Stimulated activated CD4-positive, alpha-beta T cell treated with anti-CD3 and anti-CD28 coated beads, TNF-alpha, amount 100 ng/mL, for 4 hours (primary cell): ENCODE measurements at places on chromosomes 7 and 10.

DNA sequence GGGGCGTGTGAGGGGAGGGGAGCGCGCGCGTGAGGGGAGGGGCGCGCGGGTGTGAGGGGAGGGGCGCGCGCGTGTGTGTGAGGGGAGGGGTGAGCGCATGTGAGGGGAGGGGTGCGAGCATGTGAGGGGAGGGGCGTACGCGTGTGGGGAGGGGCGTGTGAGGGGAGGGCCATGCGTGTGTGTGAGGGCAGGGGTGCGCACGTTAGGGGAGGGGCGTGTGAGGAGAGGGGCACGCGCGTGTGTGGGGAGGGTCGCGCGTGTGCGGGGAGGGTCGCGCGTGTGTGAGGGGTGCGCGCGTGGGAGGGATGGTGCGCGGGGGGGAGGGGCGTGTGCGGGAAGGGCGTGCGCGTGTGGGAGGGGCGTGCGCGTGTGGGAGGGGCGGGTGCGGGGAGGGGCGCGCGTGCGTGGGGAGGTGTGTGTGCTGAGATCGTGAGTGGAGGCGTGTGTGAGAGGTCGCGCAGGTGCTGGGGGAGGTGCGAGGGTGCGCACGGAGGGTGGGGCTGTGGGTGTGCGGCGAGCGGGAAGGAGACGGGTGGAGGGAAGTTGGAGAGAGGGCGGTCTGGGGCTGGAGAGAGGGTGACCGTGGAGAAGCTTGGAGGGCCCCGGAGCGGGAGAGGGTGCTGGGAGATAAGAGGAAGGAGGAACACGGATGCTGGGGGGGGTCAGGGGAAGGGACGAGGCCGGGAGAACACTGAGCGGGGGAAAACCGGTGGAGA, 19.7 kb downstream of the MXI1 start:
- peak; percentile 77 for DNase-seq

DNA sequence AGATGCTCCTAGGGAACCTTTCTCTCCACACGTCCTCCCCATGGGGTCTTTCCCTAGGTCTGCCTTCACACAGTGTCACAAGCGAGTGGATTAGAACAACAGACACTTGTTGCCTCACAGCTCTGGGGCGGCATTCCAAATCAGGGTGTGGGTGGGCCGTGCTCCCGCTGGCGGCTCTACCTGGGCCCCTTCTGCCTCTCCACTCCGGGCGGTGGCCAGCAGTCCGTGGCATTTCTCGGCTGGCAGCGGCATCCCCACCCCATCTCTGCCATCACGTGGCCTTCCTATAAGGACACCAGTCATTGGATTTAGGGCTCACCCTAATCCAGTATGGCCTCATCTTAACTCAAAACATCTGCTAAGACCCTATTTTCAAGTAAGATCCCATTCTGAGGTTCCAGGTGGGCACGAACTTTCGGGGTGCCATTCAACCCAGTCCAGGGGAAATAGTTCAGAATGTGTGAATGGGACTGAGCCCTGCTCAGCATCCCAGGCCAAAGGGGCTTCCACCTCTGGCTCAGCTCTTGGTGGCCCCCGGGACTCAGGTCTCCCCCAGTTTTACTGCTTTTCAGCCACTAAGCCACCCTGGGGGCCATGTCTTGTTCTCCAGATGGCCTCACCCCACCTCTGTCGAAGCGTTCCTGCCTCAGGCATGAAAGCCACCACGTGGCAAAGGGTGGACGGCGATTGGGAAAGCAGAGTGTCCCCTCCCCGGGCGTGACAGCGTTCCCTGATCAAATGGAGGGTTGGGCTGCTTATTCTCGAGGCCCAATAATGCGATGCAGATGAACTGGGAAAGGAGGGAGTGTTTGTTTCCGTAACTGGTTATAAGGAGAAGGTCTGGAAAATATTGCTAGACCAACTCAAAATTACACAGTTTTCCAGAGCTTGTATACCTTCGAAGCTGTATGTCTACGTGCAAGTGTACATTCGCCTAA, 350.0 kb downstream of the GLRX3 start:
- DNase-seq, result no peak

DNA sequence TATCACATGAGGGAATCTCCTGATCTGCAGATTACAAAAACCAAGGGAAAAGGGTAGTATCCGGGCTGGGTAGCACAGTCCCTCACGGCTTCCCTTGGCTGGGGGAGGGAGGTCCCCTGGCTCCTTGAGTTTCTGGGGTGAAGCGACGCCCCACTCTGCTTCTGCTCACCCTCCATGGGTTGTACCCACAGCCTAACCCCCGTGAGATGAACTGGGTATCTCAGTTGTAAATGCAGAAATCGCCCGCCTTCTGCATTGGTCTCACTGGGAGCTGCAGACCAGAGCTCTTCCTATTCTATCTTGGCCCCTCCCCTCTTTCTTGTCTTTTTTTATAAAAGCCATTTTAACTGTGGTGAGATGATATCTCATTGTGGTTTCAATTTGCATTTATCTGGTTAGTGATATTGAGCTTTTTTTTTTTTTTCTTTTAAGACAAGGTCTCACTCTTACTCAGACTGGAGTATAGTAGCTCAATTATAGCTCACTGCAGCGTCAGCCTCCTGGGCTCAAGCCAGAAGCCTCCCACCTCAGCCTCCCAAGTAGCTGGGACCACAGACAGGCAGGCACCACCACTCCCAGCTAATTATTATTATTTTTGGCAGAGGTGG, 87.8 kb downstream of the ABCC2 start:
- DNase-seq, result peak; percentile 19

DNA sequence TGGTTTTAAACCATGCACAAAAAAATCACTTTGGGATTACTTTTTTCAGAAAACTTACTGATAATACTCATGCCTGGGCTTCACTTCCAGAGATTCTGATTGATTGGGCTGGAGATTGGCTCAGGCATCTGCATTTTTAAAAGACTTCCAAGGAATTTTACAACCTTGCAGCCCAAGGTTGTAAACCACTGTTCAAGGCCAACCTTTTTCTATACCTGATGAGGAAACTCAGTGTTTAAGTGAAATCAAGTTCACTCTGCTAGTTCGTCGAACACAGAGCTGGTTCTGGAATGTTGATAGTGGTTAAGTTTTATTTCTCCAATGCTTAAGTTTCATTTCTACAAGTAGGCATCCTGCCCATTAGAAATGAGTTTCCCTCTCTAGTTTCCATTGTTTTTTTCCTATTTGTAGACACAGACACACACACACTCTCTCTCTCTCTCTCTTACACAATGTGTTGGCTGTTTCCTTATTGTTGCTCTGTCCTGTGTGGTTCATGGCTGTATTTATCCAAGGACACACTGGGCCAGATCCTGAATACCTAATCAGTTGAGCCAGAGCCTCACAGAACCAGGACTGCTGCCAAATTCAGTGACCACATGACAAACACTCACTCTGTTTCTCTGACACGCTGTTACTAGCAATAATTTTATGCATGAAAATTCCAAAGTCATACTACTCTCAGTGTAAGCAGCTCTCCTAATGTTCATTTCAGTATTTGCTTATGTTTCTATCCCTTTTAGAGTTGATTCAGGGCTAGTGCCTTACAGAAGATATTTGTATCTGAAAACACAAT, 3.7 kb upstream of the IFIT1B start:
- no peak for DNase-seq

DNA sequence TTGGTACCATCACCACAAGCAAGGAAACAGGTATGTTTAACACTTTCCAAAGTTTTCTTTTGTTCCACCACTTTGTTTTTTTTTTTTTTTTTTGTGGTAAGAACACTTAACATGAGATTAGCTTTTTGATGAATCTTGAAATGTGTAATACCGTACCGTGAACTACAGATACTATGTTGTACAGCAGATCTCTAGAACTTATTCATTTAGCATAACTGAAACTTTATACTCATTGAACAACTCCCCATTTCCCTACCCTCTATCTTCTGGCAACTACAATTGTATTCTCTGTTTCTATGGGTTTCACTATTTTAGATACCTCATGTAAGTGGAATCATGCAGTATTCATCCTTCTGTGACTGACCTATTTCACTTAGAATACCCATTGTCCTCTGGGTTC, 162.7 kb upstream of the ITGB1 start:
- DNase-seq, result no peak

- DNase-seq, result peak; percentile 3
These were observed 49.0 kb upstream of the NRBF2 start for GRCh38 chr10:63083904-63084689.

GRCh38 chr10:36534471-36535002, 590.9 kb upstream of the ANKRD30A start:
- no peak for DNase-seq

GRCh38 chr7:54898659-54899340, 120.0 kb upstream of the EGFR start:
- no peak for DNase-seq

DNA sequence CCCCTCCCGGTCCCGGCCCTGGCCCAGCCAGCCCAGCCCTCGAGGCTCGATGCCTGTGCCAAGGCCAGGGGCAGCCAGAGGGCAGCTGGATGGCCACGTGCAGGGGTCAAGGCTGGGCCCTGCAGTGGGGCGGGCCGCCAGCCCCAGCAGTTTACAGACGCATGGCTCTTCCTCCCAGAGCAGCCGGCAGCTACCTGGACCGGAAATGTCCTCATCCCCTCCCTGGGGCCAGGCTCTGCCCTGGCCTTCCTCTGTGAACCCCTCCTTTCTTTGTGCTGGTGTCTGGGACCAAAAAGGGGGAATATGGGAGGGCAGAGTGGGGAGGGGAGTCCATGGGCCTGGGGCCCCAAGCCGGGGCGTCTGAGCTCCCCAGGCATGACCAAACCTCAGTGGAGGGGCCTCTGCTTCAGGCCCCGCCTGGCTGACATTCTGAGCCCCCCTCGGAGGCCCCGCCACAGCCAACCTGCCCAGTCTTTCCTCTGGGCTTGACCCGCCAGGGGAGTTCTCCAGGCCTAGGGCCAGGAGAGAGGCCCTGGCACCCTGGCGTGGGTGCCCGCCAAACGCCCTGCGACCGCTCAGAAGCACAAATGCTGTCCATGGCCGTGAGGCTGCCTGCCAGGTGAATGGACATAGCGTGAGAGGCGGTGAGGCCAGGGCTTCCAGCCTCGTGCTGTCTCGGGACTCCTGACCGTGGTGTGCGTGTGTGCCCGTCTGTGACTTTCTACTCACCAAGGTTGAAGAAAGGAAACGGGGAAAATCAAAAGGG, 24.7 kb upstream of the AMZ1 start:
- no peak for DNase-seq

DNA sequence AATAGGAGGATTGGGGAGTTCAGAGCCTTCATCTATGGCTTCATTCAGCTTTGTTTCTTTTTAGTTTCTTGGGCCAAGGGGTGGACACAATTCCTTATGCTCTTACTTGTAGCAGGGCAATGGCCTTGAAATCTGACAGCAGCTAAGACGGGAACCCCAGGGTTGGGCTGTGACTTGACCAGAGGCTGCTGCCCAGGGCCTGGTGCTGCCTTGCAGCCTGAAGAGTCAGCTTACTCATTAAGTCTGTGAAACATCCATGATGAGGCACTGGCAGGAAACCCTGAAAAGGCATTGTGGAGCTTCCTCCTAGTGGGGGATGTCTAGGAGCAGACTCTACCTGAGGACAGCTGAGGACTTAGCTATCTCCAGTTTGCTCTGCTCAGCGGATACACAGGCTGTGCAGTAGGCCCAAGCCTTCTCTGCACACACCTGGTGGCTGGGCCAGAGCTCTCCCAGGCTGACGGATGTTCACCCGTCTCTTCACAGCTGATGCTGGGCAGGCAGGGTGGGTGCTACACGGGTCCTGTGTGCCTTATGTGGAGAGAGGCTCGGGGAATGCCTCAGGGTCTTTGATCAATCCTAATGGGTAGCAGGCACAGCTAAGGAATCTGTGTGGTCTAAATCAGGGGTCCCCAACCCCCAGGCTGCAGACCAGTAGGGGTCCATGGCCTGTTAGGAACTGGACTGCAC, 17.8 kb downstream of the CXCL12 start:
- no peak for DNase-seq

- DNase-seq, result no peak
These were observed 437.4 kb upstream of the GALNT17 start for GRCh38 chr7:70694434-70694970.

DNA sequence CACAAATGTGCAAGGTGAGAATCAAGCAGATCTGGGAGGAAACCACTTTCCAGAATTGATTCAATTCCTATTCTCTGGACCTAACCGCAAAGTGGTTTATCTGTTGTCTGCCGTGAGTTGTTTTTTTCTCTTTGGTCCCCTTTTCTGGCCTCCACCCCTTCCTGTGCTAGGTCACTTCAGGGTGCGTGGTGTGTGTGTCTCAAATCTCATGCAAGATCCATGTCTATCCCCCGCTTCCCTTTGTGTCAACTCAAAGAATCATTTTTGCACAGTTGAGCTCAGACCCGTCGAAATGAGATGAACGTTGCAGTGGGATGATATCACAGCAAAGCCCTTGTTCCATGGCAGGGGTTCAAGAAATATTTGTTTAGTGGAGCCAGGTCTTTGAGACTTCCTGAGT, 184.5 kb downstream of the GATA3 start:
- DNase-seq, result no peak

DNA sequence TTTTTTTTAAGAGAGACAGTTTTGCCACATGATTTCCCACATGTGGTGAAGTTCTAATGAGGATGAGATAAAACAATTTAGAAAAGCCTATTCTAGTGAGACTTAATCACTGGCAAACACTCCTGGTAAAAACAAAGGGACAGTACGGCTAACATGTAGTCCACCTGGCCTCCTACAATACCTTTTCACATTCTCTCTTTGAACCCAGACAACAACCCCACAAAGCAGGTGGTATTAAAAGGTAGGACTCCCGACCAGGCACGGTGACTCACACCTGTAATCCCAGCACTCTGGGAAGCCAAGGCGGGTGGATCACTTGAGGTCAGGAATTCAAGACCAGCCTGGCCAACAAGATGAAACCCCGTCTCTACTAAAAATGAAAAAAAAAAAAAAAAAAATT, 12.4 kb downstream of the PARD3 start:
- DNase-seq, result no peak

- no peak for DNase-seq
These were observed 183.7 kb upstream of the KLF14 start for GRCh38 chr7:130917669-130918128.

DNA sequence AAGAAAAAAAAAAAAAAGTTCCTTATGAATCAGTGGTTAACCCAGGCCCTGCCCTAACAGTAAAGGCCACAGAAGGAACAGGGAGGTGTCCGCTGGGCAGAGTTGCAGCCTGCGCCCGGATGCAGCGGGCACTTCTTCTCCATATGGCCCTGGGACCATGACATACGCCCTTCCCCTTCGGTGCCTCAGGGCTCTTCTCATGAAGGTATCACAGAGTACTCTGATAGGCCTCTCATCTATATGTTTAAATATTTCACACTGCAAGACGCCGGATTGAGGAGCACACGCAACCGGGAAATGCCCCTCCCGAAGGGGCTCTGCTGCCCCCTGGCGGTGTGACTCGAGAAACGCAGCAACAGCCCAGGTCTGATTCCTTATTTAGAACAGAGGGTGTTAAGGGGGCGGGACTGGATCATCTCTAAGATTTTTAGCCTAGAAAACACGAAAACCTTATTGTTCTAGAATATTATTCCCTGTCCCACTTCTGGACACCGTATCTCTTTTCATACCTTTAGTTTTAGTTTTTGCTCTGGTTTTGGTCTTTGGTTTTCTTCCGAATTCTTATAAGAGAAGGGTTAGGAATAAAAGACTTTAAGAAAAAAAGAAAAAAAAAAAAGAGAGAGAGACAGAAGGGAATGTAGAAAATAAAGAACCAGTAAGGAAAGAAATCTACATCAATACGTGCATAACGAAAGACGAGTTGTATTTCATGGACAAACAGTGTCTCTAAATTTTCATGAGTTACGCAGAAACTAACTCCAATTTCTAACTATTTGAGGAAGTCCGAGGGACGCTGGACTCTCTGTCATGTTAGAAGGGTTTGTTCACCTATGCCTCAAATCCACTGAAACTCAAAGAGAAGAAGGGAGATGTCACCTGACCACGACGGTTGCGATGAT, 12.0 kb downstream of the DAGLB start:
- peak; percentile 78 for DNase-seq
